ENCODE measurements at places on chromosomes 16 and 17.

GRCh38 chr16:2787406-2787805 is at the start of gene PRSS33:
TSS of gene PRSS33 (minus strand) at chr16:2787560. CDS start at chr16:2786547, 1,013 bp downstream.
- no peak for DNase-seq

DNA sequence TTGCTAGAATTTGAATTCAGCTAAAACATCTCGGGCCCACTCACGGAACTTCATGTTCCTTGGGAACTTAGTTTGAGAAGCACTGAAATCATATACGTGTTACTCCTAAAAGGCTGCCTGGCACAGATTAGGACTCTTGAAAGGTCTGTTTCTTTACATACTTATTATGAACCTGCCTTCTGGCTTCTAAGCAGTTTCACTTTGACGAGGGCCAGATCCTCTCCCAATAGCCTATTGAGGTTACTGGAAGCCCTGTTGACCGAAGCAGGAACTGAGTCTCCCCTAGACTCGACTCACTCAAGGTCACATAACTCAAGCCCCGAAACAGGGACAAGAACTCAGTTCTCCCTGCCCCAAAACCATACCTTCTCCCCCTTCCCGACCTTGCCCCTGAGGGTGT is 121.9 kb upstream of the PLCG2 start:
- DNase-seq = no peak

- no peak for DNase-seq
These were observed 29.3 kb downstream of the PRSS54 start for GRCh38 chr16:58265480-58266052.

GRCh38 chr16:14236401-14236800 is 165.3 kb downstream of the MRTFB start:
- DNase-seq = no peak

DNA sequence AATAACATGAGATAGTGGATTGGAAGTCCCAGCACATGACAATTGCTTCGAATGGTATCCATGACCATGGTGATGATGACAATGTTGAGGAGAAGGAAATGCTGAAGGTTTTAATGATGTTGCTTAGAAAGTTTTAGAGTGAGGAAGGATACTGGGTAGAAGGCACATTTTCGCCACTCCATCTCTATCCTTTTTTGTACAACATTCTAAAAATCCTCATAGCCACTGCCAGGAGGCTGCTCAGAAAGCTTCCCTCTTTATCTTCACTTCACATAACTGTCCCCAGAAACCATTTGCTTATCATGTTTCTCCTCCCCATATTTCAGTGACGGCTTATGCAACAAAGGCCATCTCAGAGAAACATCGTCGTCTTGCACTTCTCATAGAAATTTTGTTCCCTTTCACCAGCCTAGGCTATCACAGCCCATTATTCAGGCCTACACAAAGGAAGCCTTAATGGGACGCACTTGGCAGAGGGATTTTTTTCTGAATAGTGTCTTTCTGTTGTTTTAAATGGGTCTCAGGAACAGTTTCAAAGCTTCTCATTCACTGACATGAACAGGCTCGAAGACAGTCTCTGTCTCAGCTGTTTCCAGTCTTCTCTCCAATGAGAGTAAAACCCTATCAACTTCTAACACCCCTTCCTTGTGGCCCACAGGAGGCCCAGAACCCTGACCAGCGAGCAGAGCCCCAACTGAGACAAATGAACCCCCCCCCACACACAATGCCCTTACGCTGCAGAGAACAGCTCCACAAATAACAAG is 506.7 kb downstream of the HAPSTR1 start:
- no peak for DNase-seq

DNA sequence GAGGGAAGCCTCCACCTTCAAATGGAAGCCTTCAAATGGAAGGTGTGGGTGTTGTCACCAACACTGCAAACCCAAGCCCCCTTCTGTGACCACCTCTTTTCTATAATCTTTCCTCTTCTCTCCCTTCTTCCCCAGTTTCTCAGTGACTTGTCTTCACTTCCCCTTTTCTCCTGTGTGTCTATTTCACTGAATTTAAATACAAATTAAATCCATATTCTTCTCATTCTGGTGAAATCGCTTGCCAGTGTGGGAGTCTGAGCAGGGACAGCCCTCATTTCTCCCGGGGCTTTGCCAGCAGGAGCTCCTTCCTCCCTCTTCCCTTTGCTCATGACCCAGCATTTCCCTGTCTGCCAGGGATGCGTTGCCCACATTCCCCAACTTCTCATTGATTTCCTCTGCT is 6.4 kb upstream of the ITGAX start:
- no peak for DNase-seq
